M059J (cell line): ENCODE measurements at places on chromosomes 6 and 20. TPM values are rescaled to one million over a fixed set of nuclear protein-coding genes. Genes with fewer than 3 reads are reported as not detected.

The SLC17A1 gene
- total RNA-seq = not detected in 2 replicates

The BRPF3 gene
- 22.2 and 35.1 TPM in 2 replicates for total RNA-seq

The EPPIN gene
- total RNA-seq = not detected in 2 replicates

The SNAP91 gene
- not detected in 2 replicates for total RNA-seq

The HSD17B8 gene
- total RNA-seq = 0.32 TPM in 1 of 2 replicates, not detected in the other

The TNFRSF6B gene
- 1.9 TPM in 1 of 2 replicates, not detected in the other for total RNA-seq

The METTL24 gene
- total RNA-seq = not detected in 2 replicates

The HSPA1B gene
- total RNA-seq = 185 and 359 TPM in 2 replicates

- DNase-seq = no peak
Measured at GRCh38 chr20:17161673-17162481, 65.0 kb upstream of the PCSK2 start.

DNA sequence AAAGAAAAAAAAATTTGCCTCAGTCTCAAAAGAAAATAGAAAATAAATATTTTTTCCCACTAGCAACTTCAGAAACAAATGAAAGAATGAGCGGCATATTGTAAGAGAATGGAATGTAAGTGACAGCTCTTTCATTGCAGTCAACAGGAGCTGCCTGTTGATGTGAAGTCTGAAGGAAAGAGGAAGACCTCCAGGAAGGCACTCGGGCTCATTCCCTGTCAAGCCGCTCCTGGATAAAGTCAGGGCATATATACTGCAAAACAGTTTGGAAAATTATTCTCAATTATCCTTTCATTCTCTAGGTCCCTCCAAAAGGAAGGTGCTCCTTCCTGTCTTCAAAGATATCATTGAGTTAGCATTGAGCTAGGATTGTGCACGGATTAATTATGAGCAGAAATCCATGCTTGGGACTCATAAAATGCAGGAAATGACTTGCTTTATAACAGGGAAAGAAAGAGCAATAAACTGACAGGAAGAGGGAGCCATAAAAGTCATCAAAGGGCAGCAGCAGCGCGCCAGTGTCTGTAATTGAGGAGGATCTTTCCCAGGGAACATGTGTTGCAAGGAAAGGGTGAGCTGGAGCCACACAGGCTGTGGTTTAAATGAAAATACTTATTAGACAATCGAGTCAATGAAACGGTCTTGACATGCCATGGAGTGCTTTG lies 218.2 kb downstream of the C6orf118 start:
- DNase-seq = peak; percentile 61

DNA sequence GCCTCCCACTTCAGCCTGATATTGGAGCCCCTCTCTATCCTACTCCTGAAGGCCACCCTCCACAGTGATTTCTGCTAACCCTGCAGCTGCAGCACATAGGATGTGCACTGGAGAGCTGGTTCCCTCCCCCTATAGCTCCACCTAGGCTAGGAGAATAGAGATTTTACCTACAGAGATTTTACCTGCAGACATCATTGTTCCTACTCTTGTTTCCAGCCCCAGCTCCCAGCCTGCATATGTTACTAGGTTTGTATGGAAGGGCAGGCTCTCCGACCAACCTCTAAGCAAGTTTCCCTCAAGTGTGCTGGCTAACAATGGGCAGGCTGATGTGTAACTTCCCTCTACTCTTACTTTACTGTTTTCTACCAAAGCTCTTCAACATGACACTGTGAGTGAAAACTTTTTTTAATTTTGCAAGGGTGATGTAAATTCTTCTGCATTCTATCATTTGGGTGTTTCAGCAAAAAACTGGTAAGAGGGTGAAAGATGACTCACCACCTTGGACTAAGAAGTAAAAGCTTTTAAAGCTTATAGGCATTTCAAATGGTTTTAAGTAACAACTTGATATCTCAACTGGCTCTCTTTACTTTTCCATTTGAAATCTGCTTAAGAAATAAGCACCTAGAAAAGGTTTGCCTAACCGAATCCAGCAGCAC lies 106.8 kb downstream of the CDK19 start:
- peak; percentile 51 for DNase-seq

- no peak for DNase-seq
Measured at GRCh38 chr6:82780334-82780733, 285.3 kb downstream of the UBE3D start.

DNA sequence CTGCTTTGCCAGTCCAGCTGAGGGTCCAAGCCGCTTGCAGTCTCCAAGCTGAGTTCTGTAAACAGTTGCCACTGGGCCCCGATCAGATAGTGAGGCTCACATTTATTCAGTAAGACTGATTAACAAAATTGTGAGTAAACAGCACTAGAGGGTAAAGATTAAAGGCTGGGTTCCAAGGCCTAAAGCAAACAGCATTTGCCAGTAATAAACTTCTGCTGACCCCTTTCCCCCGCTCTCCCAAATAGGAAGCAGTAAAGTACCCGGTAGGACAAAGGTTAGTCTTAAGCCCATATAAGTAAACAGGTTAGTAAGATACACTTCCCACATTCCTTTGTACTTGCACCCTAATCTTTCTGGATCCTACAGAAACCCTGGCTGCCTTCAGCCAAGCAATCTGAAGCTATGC lies 181.8 kb downstream of the MEI4 start:
- DNase-seq = no peak

DNA sequence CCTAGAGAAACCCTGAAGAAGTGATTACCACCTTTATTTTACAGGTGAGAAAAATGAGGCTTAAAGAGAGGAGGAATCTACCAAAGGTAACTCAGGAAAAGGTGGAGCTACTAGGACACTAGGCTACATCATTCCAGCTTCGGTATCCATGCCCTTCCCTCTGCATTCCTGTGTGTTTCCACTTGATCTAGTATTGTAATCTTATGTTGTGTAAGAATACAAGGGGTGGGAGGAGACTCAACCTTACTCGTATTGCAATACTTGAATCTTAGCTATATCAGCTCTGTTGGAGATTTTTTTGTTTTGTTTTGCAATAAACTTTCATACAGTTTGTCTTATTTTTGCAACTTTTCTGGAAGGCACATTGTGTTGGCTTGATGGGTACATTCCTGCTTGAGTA lies 742.4 kb downstream of the PTPRT start:
- no peak for DNase-seq

- DNase-seq = no peak
Measured at GRCh38 chr6:25489399-25489798, 162.6 kb upstream of the SCGN start.

GRCh38 chr6:140542863-140543262 lies 1168.4 kb upstream of the CITED2 start:
- no peak for DNase-seq

DNA sequence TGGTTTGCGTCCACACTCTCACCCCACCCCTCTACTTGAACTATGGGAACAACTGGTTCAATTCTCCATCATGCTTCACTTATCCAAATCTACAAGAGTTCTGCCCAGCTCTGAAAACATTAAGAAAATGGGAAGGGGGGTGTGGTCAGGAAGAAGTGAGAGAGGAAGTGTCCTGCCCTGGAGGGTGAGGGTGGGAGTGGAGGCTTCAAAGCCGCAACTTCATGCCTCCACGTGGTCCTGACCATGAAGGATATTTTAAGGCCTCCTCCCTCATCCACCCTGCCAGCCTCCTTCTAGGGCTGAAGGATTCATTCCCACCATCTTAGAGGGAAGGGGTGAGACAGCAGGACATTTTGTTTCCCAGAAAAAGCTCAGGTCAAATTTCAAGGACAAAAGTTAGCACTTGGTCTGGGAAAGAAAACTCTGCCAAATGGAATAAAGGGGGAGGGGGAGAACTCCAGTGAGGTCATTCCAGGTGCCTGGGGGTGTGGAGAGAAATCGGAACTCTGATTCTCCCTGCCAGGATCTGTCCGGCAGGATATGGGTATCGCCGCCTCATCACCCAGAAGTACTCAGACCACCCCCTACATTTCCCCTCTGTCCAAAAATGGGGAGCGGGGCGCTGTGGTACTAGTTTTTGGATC lies 4.9 kb downstream of the RIMS4 start:
- no peak for DNase-seq

DNA sequence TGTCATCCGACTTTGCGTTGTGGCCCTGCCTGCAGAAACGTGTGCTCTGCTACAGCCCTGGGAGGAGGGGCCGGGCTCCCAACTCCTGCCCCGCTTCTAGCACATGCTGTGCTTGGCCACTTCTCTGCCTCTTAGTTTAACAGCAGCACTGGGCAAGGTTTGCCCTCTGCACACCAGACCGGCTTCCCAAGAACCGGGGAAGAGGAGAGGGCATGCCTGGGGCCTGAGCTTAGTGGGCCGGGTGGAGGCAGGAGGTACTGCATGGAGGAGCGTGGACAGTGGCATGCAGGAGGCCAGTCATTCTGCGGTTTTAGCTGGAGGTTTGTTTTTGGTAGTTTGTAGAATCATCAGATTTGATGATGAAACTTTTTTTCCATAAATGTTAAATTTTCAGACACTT lies 45.5 kb downstream of the CEP43 start:
- no peak for DNase-seq

DNA sequence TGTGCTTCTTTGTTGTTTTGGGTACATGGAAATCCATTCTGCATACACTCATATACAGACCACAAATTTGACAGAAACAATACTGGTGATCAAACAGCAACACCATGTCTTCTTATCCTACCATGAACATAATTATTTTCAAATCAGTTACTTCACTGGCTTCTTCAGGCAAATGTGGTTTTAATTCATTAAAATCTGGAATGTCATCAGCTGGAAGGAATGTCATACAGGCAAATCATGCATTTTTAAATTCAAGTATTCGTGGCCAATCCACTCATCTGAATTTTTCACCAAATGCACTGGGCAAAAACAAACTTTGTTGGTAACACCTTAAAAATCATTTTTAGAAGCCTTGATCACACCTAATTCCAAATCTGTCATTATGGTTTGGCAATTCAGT lies 59.3 kb downstream of the KIF6 start:
- DNase-seq = peak; percentile 9

DNA sequence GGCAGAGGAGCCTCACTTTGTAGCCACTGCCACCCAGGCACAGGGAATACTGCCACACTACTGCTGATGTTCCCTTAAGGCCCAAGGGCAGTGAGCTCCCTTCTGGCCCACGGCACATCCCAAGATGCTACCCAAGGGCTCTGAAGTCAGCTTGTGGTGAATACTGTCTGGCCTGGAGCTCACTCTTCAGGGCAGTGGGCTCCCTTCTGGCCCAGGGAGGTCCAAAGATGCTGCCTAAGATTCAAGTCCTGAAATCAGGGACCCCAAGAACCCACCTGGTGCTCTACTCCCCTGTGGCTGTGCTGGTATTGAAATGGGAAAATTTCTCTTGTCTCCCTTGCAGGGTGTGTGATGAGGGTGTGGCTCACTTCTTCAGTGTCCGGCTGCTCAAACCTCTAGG lies 132.8 kb downstream of the TINAG start:
- no peak for DNase-seq

- no peak for DNase-seq
Measured at GRCh38 chr6:88513920-88514319, 347.8 kb upstream of the CNR1 start.

- peak; percentile 16 for DNase-seq
Measured at GRCh38 chr6:22437665-22438064, 131.7 kb upstream of the HDGFL1 start.

GRCh38 chr20:60256811-60257210 lies 298.6 kb downstream of the CDH26 start:
- DNase-seq = no peak

GRCh38 chr6:106692819-106693208 lies 63.4 kb downstream of the QRSL1 start:
- no peak for DNase-seq

- no peak for DNase-seq
Measured at GRCh38 chr6:71481011-71481410, 192.4 kb downstream of the OGFRL1 start.

DNA sequence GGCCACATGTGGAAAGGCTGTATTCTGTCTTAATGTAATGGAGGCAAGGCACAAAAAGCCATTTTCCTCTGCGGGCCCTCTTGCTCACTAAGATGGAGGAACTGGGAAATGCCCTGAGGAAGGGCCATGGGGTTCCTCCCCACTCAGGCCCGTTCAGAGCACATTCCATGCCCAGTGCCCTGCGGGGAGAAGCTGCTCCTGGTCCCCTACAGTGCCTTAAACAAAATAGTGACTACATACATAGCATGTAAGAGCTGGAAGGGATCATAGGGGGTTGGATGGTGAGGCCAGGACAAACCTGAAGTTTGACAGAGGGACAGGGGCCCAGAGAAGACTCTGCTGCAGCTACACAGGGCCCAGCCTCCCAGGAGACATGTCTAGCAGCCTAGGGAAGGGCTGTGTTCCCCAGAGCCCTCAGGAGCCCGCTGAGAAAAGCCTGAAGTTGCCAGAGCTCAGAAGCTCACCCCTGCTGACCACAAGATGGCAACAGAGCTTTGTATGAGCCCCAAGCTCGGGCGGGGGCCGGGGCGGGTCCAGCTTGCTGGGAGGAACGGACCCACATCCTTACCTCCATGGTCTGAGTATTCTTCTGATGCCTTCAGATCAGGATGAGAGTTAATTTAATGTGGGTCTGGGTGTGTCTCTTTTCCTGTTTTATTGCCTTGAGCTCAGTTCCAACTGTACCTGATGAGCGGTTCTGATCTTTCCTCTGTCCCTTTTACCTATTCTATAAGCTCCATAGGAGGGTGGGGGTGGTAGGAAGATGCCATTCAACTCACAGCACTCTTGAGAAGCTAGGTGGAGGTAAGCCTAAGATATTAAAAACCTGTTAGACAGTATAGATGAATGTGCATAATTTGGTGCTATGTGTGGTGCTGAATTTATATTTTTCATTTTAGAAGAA lies 242.9 kb downstream of the CDC5L start:
- DNase-seq = peak; percentile 85

GRCh38 chr6:154938221-154938580 lies 56.9 kb upstream of the TIAM2 start:
- no peak for DNase-seq

GRCh38 chr6:21506126-21506525 lies 87.4 kb upstream of the SOX4 start:
- no peak for DNase-seq

GRCh38 chr20:37560629-37561028 lies 33.0 kb upstream of the BLCAP start:
- DNase-seq = no peak

DNA sequence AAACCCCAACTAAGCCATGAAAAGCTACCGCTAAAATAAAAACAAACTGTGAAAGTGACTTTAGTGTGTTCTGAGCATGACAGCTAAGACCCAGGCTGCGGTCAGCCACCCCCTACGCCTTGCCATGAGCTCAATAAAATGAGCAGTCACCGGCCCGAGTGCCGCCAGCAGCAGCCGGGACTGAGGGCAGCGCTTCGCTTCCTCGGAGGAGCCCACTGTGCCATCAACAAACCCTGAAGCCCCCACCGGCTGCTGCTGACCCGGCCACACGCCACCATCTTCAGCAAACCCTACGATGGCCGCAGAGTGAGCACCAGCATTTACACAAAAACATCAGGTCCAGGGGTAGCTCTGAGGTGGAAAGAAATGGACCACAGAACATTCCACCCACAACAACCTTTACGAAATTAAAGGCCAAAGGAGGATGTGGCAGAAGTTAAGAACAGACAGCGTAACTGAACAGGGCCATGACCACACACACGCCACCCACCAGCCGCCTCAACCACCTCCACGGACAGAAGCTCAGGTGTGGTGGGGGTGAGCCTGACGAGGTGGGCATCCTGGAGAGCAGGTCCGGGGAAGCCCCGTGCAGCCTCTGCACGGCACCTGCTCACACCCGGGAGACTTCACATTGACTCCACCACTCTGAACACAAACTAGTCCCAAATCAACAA lies 67.0 kb downstream of the THBS2 start:
- no peak for DNase-seq
